ENCODE measurements at places on chromosomes 1 and 21.

- DNase-seq = peak; percentile 26
These were observed 73.8 kb downstream of the ERG start for GRCh38 chr21:38424305-38425019.

GRCh38 chr1:159089184-159089791, 12.7 kb upstream of the AIM2 start:
- no peak for DNase-seq

- no peak for DNase-seq
These were observed 117.7 kb upstream of the SGIP1 start for GRCh38 chr1:66416295-66416694.

- DNase-seq = no peak
These were observed 22.5 kb downstream of the FAM177B start for GRCh38 chr1:222759451-222760035.

GRCh38 chr1:198725090-198725489, 86.2 kb downstream of the PTPRC start:
- DNase-seq = no peak
